ENCODE measurements at places on chromosomes 7 and 10.

- no peak for DNase-seq
These were observed 49.6 kb upstream of the CSTF2T start for GRCh38 chr10:51748959-51749358.

DNA sequence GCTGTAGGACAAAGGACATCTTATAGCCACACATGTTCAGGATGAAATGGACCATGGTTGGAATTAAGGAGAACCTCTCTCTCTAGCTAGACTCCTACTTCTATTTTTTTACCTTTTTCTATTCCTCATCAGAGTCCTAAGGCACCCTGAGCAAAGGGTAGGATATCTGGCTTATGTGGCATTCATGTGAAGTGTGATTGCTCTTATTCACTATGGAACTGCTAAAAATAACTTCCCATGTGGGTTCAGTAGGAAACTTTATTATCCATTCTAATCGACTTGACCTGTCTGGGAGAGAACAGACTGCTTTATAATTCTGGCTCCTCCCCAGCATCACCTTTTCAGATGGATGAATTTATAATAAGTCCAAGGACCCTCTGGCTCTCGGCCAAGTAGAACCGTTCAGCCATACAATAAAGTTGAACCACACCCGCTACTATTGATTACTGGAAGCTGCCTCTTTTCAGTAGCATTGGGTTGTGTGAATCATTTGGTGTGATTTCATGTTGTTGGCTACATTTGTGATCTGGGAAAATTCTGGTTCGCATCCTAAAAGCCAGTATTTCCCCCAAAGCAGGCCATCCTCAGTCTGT, 117.5 kb downstream of the NRF1 start:
- DNase-seq: no peak

- DNase-seq: no peak
These were observed 54.9 kb upstream of the ZNF800 start for GRCh38 chr7:127447326-127447945.

DNA sequence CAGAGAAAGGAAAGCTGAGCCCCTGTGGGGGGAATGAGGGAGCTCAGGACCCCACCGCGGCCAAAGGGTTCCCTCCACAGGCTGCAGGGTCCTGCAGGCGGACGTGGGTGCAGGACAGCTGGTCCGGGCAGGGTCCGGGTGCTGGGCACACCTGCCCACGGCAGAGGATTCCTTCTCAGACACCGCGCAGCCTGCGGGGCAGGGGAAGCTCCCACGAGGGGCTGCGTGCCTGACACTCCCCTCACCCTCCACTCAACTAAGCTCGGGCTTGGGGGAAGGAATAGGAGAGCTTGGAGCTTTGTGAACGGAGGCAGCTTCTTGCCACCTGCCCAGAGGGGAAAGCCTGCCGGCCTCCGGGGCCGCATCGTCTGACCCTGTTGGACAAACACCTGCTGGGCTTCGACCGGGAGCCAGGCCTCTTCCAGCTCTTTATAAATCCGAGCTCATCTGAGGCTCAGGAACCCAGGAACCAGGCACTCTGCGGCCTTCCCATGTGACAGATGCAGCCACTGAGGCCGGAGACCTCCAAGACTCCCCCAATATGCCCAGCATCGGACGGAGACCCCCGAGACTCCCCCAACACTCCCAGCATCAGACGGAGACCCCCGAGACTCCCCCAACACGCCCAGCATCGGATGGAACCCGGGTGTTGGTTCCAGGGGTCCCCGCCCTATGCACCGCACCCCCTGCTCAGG, 97.3 kb downstream of the PDGFA start:
- no peak for DNase-seq

DNA sequence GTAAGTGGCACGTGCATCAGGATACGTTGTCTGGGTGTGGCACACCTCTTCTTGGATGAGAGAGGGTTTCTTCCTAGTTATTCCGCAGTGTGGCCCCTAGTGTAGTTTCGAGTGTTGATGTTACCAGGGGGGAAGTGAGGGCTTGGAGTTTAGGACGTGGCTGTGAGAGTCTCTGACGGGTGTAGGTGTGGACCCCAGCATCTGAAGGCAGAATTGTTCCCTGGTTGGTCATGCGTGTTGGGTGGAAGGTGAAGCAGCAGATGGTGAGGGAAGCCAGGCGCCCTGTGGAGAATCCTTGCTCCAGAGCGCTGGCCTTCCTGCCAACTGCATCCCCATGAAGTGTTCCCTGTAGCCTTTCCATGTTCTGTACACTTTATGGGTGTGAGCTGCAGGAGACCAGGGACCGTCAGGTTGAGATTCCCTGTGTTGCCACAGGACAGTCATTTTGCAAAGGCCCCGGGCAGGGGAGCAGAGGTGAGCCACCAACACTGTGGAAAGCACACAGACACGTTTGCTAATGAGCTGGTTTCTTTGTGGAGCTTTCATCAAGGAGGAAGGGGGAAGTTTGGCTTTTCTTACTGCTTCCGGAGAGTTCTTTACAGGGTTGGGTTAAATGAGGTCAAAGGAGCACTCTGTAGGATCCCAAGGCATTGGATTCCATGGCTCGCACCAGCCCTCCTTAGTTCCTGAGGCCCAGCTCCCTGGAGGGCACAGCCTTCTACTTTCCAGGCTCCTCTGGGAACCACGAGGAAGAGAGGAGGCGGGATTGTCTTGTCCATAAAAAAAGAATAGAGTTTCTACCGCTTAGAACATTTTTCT, 32.0 kb downstream of the TSPAN14 start:
- no peak for DNase-seq

DNA sequence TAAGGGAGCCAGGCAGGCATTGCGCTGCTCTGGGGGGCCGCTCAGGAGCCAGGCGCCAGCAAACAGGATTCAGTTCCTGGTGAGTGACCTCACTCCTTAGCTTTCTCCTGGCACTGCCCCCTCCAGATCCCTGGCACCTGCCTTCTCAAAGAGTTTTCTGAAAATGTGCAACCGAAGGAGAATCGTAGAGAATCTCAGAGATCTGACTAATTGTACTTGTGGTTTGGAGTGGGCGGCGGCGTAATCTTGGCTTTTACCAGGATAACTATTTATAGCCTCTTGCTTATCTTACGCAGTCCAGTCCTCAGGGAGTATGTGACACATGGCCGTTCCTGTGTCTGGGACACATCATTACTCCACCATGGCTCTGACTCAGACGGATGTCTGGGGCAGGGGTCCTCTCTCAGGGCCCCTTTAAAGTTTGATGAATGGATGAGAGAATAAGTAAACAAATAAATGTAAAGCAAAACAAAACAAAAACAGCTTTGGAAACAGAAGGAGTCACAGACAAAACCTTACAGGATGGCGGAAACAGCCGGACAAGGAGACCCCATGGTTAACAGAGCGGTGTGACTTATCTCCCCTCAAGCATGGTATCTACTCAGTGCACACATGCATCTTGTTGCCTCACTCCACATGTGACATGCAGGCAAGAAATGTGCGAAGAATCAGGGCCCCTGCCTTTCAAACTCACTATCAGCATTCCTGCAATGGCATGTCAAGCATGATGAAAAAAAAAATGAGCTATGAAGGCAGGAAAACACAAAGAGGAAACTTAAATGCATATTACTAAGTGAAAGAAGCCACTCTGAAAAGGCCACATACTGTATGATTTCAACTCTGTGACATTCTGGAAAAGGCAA, 99.7 kb downstream of the TNS3 start:
- DNase-seq: no peak

DNA sequence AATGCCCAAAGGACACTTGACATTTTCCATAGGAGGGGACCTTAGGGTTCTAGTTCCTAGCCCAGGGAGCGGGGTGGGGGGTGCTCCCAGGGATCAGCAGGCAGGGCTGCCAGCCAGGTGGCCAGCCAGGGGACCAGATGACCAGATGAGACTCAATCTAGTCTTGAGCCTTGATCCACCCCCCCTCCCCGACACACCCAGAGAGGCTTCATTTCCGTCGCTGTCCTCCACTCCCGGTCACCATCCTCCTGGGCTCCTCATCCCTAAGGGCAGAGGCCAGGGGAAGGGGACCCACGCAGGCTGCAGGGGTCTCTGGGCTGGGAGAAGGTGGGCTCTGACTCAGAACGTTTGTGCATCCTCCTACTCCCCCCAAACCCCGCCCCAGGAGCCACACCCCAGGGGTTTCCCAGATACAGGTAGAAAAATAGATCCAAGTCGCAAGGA, 1.0 kb downstream of the STX1A start:
- DNase-seq: no peak

GRCh38 chr7:153381275-153382040, 621.9 kb downstream of the ACTR3B start:
- no peak for DNase-seq

DNA sequence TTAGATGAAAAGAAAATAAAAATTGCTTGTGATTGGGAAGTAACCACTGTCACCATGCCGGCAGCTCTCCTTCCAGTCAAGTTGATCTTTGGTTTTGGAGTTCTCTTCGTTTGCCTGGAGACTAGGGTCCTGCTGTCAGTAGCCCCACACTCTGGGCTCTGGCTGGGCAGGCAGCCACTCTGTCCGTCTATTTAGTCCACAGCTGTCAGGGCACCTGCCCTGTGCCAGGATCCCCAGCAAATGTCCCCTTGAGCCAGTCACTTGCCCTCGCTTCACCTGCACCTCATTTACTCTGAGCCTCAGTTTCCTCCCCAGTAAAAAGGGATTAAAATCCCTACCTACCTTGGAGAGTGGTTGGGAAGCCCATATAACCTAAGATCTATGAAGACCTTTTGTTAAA, 55.5 kb downstream of the PAX2 start:
- DNase-seq: no peak

GRCh38 chr10:37263304-37263703, 137.9 kb downstream of the ANKRD30A start:
- DNase-seq: no peak

- no peak for DNase-seq
These were observed 4.0 kb downstream of the RADIL start for GRCh38 chr7:4879396-4880081.

- DNase-seq: no peak
These were observed 216.3 kb upstream of the NRP1 start for GRCh38 chr10:33550811-33551210.

DNA sequence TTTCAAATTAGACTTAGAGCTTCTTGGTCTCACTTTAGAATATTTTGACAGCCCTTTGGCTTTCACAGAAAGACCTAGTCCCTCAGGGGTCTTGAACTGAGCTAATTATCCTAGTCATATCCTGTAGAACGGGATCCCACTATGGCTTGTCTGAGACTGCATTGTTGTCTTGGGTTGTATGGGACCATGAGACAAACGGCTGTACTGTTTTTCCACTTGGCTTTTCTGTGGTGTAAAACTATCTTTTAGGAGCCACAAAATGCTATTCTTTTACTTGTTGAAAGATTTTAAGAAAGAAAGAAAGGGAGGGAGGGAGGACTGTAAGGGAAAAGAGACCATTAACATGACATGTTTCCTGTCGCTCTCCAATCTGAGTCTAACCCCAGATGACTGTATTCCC, 432.5 kb downstream of the AUTS2 start:
- DNase-seq: no peak

DNA sequence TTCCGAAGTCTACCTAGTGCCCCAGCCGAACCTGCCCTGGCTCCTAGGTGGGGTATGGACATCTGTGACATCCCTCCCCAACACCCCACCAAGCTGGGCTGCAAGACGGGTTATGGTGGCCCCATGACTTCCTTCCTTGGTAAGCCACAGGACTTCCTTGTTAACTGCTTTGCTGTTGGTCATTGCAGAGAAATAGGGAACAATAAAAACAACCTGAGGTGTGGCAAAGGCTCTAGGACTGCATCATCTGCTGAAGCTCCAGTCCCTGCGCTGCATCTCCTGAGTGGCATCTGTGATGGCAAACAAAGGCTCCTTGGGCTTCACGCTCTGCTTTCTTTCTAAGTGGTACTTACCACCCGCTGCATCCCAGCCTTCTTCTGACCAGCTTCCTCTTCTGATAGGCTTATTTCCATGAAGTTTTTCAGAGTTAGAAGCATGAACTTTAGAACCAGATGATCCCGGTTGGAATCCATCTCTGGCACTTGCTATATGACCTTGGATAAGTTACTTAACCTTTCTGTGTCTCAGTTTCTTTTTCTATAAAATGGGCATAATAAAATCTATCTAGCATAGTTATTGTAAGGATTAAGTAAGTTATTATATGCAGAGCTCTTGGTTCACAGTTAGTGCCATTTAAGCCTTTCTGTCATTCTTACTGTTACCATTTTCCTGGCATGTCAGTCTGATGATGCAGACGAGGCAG, 216.8 kb downstream of the RPS24 start:
- DNase-seq: no peak

GRCh38 chr7:27141923-27142579, 1.4 kb downstream of the HOXA5 start:
- DNase-seq: no peak

DNA sequence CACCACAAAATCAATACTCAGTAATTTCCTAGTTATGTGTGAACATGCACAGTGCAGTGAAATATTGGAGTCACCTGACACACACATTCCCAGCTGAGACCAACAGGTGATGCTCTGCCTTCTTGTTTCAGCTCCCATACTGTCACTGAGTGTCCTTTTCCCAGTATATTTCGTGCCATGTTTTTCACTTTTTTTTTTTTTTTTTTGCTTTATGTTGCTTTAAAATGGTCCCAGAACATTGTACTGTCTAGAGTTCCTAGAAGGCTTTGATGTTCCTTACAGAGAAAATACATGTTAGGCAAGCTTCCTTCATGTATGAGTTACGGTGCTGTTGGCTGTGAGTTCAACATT, 45.6 kb downstream of the ELAPOR2 start:
- no peak for DNase-seq

DNA sequence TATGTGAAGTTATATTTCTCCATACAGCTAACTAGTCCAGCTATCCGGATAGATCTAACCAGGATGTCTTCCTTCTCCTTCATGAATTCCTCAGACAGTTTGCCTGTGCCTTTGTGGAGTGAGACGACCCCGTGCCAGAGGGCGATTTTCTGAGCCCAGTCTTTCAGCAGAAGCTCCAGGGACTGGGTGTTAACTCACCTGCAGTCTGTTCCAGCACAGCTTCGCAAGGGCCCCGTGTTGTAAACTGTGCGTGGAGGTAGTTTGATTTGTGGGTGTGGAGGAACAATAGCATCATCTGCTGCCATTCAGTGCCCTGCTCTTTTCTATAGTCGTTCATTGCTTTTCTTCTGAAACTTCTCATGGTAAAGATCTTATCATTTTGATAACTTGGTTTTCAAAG, 103.8 kb downstream of the INPP5A start:
- no peak for DNase-seq

- no peak for DNase-seq
These were observed 39.0 kb downstream of the PPP1R3C start for GRCh38 chr10:91593834-91594233.

GRCh38 chr7:132291481-132291880, 284.8 kb downstream of the PLXNA4 start:
- no peak for DNase-seq

- DNase-seq: no peak
These were observed 139.2 kb upstream of the TMEM168 start for GRCh38 chr7:112929421-112929820.

DNA sequence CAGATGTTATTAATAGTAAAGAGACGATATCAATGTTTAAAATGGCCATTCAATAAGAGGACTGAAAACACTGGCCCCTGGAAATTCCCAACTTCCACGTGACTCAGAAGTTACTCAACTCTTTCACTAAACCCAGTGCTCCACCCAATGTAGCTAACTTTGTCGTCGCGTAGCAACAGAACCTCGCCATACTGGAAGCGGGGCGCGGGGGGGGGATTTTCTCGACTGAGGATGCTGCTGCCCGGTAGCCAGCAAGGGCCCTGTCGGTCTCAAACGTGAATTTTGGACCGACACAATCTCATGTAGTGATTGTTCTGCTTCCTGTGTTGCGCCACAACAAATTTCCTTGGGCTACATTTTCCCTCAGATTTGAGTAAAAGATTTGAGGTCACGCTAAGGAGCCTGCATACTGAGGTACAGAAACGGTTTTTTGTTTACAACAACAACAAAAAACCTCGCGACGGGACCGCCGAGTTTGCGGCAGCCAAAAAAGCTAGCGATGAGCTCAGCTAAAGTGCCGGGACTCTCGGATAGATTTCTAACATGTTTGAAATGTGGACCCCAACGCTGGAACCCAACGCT, 977 bp upstream of the SFR1 start:
- DNase-seq: no peak

Measured in cerebellar nuclear complex (tissue), 1 donor.